ENCODE measurements at places on chromosomes 13 and 19. TPM values are rescaled to one million over a fixed set of nuclear protein-coding genes. Genes with fewer than 3 reads are reported as not detected.
A peak's percentile ranks its signal among the peaks of the same experiment; 100 is the strongest.

The CLIP3 gene
- 7.4 TPM for total RNA-seq

The EBI3 gene
- 3.0 TPM for total RNA-seq

The SMIM24 gene
- total RNA-seq, result 0.32 TPM

The LINGO3 gene
- total RNA-seq, result 0.68 TPM

DNA sequence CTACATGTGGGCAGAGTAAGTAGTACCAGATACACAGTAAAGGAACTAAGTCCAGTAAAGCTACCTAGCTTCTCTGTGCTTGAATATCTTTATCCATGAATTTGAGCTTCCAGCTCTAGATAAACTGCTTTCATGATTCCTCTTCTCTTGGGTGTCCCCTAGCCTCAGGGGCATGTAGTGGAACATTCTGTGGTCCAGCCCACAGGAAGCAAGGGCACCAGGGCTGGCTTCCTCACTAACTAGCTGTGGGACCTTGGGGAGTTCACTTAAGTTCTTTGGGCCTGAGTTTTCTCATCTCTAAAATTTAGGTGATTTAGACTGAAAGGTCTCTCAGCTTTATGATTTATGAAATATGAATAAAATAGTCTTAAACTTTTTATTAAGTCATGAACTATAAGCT lies 185.7 kb downstream of the KATNAL1 start:
- H3K27ac ChIP-seq, result no peak overlapping the region
- no peak overlapping the region for H3K4me3 ChIP-seq
- peaks cover 9% of the 10 kb centered on the region for H3K4me1 ChIP-seq
- H3K36me3 ChIP-seq, result no peaks in the 10 kb centered on the region

DNA sequence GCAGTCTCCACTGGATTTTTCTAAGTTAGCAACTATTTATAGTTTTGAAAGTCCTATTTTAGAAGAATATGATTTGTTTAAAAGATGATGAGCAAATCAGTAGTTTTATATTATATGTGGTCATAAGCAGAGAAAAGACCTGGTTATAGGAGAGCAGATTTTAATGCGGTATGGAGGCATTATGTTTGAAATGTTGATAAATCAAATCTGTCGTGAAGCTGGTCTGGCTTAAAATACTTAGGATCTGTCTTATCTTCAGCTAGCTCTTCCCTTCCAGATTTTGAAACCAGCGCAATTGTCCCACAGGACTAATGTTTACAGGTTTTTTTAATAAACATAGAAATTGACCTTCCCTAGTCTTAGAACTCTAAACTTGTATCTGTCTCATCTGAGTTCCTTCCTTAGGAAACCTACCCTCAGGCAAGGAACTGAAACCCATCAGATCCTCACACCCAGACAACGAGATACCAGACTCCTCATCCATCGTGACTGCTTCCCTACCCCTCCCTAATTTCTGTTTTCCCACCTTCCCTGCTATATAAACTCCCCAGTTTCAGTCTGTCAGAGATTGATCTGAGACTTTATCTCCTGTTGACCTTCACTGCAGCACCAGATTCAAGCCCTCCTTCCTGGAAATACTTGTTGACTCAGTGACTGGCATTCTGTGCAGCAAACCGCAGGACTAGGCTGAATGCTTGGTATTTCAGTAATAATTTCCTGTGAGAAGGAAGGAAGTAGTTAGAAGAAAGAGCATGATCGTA lies 37.8 kb upstream of the CXCL17 start:
- H3K36me3 ChIP-seq, result no peaks in the 10 kb centered on the region
- no peak overlapping the region for H3K27ac ChIP-seq
- DNase-seq, result no peak
- no peaks in the 10 kb centered on the region for H3K27me3 ChIP-seq
- H3K4me3 ChIP-seq, result no peak overlapping the region

DNA sequence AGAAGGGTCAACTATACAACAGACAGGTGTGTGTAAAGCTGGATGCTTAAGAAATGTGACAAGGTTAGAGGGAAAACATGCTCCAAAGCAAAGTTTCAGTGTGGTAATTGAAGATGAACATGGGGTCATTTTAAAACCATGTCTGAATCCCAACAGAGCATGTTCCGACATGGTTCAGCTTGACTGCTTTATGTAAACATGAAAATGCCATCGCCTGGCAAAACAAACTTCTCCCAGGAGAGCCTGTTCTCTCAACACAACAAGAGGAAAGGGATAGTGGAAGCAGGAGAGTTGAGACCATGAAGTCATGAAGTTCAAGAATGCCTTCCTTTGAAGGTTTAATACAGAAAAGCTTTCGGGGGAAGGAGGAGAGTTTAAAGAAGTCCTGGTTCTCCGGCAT lies 85.8 kb downstream of the EPSTI1 start:
- no peaks in the 10 kb centered on the region for H3K36me3 ChIP-seq
- no peaks in the 10 kb centered on the region for H3K27me3 ChIP-seq
- H3K27ac ChIP-seq, result peak overlapping the region; percentile 47
- H3K4me1 ChIP-seq, result peaks cover 4% of the 10 kb centered on the region
- no peak overlapping the region for H3K4me3 ChIP-seq
- peak; percentile 59 for DNase-seq

- H3K27me3 ChIP-seq, result no peaks in the 10 kb centered on the region
- no peaks in the 10 kb centered on the region for H3K4me1 ChIP-seq
- no peak overlapping the region for H3K4me3 ChIP-seq
- no peaks in the 10 kb centered on the region for H3K36me3 ChIP-seq
Observed at GRCh38 chr19:51796195-51796679, 1.3 kb downstream of the FPR3 start.

DNA sequence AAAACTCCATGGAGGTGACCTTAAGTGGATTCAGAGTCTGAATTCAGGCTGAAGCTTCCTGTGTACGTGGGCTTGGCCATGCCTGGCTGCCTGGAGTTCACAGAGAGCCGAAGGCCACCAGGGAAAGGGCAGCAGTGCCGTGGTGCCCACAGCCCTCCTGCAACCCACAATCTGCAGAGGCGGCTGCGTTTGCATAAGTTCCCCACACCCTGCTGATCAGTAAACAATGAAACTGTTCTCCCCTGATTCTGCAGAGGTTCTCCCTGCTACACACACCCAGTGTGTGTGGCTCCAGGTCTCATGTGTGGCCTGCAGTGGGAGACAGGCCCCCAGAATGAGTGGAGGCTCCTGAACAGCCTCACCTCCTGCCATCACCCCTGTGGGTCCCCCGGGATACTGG lies 126.9 kb upstream of the SLC7A1 start:
- no peak for DNase-seq
- no peaks in the 10 kb centered on the region for H3K4me1 ChIP-seq
- no peak overlapping the region for H3K4me3 ChIP-seq
- H3K27ac ChIP-seq, result no peak overlapping the region

DNA sequence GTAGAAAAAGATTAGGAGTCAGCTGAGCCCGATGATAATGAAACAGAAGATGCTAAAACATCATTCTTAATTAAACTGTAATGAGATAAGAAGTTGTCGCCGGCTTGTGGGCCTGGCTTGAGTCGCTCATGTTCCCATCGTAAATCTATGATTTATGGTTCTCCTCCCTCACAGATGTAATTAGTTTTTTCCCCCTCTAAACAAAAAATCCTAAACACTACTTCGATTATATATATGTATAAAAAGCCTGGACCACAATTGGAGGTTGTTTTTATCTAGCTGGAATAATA lies 151.3 kb downstream of the PTPRS start:
- H3K27ac ChIP-seq, result no peak overlapping the region
- no peaks in the 10 kb centered on the region for H3K36me3 ChIP-seq
- H3K4me3 ChIP-seq, result no peak overlapping the region
- DNase-seq, result no peak
- H3K4me1 ChIP-seq, result no peaks in the 10 kb centered on the region
